ENCODE measurements at places on chromosomes 11 and 22. TPM values are rescaled to one million over a fixed set of nuclear protein-coding genes. Genes with fewer than 3 reads are reported as not detected.

GRCh38 chr22:30182350-30182745, 64.2 kb downstream of the LIF start:
- no peak for DNase-seq

DNA sequence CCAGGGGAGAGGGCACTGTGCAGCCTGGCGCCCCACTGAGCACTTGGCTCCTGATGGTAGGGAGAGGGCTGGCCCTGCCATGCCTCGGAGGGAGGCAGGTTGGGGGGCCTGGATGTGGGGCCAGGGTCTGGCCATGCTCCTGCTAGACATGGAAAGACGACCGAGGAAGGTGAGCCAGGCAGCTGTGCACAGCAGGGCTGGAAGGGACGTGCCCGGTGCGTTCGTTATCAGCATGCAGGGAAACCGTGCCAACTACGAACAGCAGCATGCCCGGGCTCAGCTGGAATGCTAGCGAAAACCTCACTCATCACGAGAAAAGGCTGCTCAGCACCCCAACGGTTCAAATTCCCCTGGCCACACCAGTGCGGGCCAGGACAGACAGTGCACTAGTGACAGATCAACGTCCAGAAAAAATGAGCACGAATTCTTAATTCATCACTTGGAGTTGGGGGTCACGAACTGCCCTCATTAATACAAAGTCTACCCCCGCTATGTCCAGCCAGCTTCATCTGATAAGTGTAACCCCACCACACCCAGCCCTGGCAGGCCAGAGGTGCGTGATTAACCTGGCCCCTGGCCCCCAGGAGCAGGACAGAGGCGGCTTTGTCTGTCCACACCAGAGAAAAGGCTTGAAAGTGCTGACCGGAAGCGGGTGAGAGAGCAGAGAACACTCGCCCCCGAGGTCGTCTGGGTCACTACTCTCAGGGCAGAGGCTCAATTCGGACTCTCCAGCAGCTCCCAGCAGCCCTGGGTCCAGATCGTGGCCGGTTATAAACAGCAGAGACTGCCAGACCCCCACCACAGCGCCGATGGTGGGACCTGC, 84.2 kb downstream of the CELSR1 start:
- DNase-seq = no peak

DNA sequence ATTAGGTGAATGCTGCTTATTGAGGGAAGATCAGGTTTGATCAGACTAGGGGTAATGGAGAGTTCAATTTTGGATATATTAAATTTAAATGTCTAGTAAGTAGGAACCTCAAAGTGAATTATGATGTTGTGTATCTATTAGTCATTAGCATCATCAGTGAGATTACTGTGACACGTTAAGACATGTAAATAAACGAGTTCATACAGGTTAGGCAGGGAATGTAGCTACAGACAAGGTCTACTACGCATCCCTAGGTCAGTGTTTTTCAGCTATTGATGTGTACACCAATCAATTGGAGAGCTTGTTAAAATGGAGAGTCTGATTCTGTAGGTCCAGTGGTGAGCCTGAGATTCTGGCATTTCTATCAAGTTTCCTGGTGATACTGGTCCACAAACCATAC, 120.1 kb upstream of the LRRC4C start:
- no peak for DNase-seq

DNA sequence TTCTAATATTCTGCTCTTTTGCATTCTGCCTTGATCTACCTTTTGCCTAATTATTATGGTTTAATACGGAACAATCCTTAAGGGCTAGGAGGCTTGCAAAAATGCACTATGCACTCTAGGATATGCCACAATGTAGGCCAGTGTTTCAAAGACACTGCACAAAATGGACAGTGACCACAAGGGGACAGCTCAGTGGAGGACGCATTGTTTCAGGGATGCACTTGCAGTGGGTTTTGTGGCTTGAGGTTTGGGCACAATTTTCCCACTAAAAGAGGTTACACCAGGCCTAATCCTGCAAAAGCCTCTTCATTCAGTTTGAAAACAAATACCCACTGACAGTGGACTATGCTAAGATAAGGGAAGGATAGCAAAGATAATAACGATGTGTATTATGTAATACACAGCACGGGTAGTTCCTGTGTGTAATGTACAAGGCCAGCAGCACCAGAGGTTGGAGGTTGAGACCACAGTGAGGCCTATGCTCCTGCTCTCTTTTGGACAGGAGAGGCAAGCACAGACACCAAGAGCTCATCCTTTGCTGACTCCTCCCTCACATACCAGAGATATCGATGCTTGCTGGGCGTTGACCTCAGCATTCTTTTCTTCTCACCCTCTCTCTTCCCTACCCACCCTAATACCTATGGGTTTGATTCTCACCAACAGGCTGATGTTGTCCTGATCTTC, 12.7 kb downstream of the MAP6 start:
- DNase-seq = no peak

DNA sequence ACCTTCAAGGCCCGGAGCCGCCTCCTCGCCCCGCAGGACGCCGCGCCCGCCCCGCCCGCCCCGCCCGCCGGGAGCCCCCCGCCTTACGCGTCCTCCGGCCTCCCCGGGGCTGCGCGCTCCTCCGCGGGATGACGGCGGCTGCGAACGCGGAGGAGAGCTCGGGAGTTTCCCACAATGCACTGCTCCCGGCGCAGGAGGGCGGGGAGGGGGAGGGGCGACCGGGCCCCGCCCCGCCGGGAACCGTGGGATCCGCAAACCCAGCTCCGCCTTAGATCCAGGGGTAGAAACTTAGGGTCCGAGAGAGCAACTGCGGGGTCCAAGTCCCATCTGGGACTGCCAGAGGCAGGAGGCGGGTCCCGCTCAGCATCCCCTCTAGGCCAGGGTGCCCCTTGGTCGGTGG, at the start of gene CEND1:
Gene CEND1 (minus strand): TSS at position 148 of the 400 bp plus-strand sequence. CDS start 1,514 bp downstream, outside the sequence.
- DNase-seq = no peak

GRCh38 chr22:31275018-31275417, 17.3 kb downstream of the PIK3IP1 start:
- DNase-seq = no peak

The SYNGR1 gene
- total RNA-seq = 38.0 TPM

Measured in progenitor cell of endocrine pancreas (in vitro differentiated cells).